Cerebellum (tissue), 4 donors: ENCODE measurements at places on chromosomes 2 and 18.

DNA sequence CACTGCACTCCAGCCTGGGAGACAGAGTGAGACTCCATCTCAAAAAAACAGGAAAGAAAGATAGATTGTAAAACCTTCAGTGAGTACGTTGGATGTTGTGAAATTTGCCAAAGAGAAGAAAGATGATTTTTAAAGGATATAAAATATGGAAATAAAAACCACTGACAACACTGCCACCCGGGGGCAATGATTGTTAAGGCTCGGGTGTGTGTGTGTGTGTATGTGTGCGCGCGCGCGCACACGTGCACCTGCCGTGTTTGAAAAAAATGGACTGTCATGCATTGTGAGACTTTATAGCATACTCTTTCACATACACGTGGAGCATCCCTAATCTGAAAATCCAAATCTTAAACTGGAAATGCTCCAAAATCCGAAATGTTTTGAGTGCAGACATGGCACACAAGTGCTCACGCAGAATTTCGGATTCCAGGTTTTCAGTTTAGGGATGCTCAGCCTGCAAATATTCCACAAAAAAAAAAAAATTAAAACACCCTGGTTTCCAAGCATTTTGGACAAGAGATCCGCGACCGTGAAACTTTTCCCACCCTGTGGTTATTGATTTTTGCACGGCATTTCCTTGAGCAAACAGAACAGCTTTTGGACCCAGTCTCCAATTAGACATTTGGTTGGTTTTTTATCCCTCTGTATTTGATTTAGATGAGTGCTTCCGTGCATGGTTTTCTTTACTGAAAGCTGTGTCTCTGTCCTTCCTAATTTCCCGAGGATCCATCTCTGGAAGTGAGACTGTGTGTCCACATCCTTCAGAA is 269.2 kb downstream of the AGAP1 start:
- no peak for DNase-seq

GRCh38 chr2:147051248-147051647 is 793.6 kb upstream of the ACVR2A start:
- DNase-seq: no peak

DNA sequence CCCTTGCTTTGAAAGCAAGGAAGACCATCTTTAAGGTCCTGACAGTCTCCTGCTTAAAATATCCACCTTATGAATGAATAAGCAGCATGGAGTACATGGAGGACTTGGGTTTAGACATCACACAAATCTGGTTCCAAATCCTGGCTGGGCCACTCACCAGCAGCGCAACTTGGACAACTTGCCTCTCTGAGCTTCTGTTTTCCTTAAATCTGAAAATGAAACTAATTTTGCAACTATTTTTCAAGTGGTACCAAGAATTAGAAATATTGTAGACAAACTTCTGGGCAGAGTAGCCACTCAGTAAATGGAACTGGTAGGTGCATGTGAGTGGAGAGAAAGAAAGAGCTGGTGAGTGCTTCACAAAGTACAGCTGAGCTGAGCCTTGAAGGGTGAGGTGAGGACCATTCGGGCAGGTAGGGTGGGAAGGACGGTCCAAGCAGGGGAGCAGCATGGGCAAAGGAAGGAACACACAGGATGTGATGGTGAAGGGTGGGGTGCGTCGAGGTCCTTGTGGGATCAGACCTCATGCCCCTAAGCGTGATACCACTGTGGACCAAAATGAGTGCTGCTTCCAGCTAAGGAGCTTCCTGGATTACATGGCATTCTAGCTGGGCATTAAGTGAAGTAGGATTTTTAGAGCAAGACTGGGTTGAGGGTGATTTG is 14.4 kb upstream of the TET3 start:
- DNase-seq: no peak

DNA sequence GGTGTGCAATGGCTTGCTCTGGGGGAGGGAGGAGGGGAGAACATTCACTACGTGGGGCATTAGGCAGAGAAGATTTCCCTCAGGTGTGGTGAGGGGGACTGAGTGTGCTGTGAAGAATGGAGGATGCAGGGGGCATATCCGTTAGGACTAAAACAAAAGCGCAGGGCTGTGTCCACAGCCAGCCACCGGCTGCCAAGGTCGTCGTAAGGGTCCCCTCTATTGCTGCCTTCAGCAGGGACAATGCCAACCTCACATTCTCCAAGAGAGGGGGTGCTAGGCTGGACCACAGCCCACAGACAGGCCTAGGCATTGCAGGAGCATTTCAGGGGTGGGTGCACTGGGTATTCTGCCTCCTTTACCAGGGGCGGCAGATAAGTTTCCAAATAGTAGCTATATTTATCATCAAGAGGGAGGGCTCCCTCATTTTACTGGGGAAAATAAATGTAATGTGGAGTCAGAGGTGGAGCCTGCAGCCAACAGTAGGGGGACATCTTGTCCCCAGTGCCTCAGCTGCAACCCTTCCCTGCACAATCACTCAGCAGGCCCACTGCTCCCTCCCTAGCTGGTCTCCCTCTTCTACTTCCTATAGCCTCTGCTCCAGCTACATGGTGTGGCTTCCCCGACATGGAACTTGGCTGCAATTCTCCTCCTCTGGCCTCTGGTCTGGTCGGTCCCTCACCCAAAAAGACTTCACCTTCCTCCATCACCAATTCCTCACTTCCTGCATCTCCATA is 74.9 kb upstream of the OTOF start:
- no peak for DNase-seq
